OCI-M1 (cell line): ENCODE measurements at places on chromosomes 2 and 18.

GRCh38 chr2:84959095-84959565, 11.8 kb upstream of the KCMF1 start:
- DNase-seq = no peak

DNA sequence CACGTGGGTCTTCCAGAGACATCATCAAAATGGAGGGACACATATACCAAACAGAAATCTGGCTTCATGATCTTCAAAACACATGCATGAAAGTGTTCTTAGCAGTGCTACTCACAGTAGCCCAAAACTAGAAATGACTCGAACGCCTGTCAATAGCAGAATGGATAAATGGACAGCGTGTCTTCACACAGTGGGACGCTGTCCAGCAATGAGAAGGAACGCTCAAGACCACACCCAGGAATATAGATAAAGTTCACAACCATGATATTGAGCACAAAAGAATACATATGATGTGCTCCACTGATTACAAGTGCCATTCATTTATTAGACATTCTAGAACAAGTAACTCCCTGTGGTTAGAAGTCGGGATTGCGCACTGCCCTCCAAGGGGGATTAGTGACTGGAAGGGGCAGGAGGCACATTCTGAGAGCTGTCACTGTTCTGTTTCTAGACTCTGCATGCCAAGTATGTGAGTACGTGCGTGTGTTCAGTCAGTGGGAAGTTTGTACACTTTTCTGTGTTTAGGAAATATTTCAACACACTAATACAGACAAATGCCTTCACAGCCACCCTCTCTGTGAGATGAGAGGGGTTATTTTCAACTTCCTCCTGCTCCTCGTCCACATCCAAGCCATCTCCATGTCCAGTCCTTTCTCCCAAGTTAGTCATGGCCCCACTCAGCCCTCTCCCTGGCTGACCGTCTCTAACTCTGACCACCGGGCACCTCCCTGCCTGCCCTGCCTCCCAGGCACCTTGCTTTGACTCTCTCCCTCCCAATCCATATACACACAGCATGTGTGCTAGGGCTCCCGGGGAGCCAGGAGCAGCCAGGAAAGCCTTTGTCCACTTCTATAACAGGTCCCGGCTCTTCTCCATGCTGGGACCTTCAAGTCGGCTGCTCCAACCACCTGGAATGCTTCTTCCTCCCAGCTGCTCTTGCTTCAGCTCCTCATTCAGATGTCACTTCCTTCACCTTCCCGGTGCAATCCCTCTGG, 26.9 kb upstream of the TNS1 start:
- no peak for DNase-seq

DNA sequence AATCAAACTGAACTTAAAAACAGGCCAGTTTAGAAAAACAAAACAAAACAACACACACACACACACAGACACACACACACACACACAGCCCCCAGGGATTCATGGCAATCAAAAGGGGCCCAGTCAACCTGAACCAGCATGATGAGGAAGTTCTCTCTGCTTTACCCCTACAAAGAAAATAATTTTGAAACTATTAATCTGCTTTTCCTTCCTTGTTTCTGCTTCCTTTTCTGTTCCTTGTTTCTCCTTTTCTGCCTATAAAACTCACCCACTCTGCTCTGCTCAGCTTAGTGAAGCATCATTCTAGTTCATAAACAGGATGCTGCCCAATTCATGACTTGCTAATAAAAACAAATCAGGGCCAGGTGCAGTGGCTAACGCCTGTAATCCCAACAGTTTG, 203.1 kb downstream of the RAB3GAP1 start:
- DNase-seq = no peak

GRCh38 chr2:96768083-96768561, 7.4 kb downstream of the CNNM4 start:
- no peak for DNase-seq

GRCh38 chr2:10252661-10253060, 50.0 kb upstream of the HPCAL1 start:
- DNase-seq = no peak

- peak; percentile 12 for DNase-seq
Observed at GRCh38 chr2:29810956-29811355, 110.4 kb downstream of the ALK start.

- no peak for DNase-seq
Observed at GRCh38 chr2:213234641-213235040, 49.6 kb upstream of the SPAG16 start.

GRCh38 chr2:55236992-55237543, 4.6 kb downstream of the RPS27A start:
- no peak for DNase-seq

GRCh38 chr18:10462597-10462996, 8.2 kb downstream of the APCDD1 start:
- DNase-seq = no peak

GRCh38 chr2:237059155-237059875, 26.4 kb upstream of the COPS8 start:
- no peak for DNase-seq

DNA sequence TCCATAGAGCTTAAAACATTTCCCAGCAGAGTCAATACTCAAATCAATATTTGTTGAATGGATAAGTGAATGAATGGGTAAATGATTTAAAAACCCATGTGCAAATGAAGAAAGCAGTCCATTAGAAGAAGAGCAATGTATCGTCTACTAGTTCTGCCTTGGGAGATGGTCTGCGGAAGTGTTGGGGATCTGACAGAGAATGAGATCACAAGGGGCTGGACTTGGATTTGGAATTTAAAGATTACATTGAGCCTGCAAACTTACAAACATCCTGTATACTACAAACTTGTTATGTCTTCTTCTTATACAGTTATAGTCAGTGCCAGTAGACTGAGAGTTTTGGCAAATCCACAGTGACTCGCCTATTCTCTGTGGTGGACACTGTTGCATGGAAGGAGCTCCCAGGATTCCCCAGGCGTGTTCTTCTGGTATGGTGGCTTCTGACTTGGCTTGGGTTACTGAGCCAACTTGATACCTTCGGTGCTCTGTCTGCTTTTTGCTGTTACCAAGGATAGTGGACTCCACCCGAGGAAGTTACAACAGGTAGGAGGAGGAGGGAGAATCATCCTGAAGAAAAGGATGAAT, 163.3 kb upstream of the SERPINE2 start:
- no peak for DNase-seq

- no peak for DNase-seq
Observed at GRCh38 chr2:177731384-177731783, 338.8 kb downstream of the AGPS start.

DNA sequence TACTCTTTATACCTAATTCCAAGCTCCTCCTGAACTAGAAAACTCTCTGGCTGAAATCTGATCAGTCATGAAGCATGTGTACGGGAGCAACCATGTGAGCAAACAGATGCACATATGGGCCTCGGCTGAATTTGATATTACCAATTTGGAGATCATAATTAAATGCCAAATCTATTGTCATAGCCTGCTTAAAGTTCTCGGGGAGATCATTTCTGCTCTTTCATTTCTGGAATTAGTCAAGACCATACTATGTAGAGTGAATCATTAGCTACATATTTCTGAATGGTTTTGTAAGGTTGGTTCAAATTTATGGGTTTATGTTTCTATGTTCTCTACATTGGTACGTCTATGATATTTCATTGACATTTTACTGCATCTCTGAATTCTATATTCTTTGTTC, 205.5 kb downstream of the UBE2E3 start:
- no peak for DNase-seq

DNA sequence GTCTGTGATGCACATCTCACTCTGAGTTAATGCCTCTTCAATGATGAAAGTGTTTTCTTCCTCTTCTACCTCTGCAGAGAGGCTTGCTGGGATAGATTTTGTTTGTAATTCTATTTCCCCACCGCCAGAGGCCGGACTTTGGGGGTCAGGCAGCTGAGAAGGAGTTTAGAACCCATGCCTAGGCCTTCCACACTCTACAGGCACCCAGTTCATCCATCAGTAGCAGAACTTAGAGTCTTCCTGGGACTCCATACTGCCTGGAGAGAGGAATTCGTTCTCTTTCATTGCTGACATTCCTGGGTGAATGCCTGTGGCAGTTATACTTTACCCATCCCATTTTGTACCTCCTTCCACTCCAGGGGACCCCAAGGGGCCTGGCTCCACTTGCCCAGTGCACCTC, 9.1 kb downstream of the TPRKB start:
- DNase-seq = no peak

DNA sequence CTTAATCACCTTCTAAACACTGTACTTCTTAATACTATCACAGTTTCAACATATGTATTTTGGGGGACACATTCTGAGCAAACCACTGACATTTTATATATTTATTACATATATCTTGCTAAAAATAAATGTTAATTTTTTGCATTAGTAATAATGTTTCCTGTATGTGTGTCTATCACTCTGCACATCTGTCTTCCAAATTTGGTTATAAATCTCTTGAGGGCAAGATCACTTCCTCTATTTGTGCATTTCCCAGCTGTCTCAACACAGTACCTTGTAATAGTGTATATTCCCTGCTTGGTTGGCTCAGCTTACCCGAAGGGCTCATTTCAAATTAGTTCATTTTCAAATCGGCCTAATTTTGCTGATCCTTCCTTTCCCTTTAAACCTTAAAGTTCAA, 617.1 kb upstream of the GYPC start:
- DNase-seq = no peak

DNA sequence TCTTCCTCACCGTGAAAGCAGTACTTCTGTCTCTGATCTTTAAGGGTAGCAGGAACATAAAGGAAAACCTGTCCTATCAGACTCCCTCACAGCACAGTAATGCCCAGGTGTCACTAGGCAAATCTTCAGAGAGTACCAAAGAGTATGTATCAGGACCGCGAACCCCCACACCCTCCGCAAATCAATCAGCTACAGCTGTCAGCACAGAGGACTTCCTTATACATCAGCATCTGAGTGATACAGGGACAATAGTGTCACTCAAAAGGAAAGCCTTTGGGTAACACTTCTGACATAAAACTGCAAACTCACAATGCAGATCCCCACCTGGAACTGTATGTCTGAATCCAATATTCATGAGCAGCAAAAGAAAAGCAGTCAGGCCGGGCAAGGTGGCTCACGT, 2.6 kb downstream of the AFG3L2 start:
- DNase-seq = no peak

DNA sequence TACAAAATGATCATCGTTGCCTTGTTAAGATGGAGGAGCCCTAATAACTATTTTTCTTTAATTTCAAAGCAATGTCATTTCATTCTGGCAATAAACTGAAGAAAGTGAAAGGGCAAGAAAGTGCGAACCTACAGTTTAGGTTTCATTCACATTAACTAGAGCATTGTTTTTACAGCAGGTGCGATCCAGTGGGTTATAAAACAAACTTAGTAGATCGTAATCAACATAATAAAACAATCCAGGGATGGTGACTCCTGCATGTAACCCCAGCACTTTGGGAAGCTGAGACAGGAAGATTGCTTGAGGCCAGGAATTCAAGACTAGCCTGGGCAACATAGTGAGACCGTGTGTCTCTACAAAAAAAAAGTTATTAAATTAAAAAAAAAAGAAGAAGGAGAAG, 51.1 kb downstream of the AP1S3 start:
- DNase-seq = no peak

- peak; percentile 48 for DNase-seq
Observed at GRCh38 chr18:12361770-12362378, 15.2 kb downstream of the AFG3L2 start.

DNA sequence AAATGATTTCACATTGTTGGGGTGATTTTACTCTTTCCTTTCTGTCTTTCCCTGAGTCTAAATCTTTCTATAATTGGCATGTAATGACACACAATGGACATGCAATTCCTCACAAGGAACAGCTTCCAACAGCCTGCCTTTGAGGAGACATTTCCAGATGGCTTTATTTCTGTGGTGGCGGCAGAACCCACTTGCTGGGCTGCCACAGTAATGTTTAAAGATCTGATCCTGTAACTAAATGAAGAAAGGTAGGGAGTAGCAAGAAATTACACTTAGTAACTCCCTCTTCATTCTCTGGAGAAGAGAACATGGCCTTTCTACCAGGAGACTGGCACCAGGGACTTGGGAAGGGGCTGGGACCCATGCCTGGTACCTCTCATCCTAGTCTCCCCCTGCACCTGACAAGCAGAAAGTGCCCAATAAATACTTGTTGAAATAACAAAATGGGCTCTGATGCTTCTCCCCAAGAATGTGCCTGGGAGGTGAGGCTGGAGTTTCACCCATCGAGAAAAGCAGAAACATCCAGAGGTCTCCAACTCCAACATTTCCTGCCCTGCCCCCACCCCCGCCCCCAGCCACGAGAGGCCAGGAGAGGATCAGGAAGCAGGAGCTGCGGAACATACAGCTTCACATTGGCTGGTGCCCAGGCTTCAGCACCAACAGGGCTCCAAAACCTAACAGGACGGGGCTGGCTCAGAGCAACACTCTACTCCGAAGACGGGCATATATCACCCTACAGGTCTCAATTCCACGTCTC, 92.1 kb downstream of the PXDN start:
- DNase-seq = no peak

DNA sequence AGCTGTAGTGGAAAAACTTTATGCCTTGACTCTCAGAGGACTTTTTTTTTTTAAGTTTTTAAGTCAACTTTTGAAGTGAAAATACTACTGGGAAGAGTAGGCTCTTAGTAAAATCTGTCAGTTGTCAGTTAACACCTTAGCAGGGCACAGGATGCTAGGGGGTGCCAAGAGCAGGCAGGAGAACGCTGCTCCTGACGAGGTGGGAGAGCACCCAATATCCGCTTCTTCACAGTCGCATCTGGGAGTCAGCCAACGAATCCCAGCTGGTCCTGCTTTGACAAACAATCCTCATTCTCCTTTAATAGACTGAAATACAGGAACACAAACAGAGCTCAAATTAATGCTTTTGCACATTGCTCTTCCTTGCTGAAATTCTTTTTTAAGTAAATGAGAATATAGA, 709.5 kb upstream of the ACVR2A start:
- DNase-seq = no peak

DNA sequence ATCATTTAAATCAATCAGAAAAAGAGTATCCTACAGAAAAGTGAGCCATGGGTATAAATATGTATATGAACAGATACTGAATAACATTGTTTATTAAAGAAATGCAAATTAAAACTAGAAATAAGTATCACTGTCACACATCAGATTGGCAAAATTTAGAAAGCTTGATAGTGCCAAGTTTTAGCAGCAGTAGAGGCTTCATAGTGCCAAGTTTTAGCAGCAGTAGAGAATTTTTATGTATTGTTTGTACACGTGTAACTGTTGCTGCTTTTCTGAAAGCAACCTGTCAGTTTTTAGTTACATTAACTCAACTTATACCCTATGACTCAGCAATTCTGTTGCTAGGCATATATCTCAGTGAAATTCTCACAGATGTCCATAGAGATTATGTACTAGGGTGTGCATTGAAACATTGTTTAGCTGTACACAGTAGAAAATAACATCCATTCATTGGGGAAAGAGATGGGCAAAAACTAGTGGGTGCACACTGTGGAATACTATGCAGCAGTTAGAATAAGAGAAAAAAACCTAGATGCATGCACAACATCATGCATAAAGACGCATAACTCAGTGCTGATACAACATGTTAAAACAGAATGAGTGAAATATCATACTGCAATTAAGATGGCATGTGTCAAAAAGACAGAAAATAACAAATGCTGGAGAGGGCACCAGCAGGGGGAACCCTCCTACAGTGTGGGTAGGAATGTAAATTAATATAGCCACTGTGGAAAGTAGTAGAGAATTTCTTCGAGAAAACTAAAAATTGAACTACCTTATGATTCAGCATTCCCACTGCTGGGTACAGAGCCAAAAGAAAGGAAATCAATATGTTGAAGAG, 294.5 kb upstream of the NT5C1B start:
- peak; percentile 18 for DNase-seq

GRCh38 chr2:141331127-141331526, 799.7 kb downstream of the LRP1B start:
- DNase-seq = peak; percentile 11
